Fibroblast of pulmonary artery (primary cell): ENCODE measurements at places on chromosomes 16 and 17.

DNA sequence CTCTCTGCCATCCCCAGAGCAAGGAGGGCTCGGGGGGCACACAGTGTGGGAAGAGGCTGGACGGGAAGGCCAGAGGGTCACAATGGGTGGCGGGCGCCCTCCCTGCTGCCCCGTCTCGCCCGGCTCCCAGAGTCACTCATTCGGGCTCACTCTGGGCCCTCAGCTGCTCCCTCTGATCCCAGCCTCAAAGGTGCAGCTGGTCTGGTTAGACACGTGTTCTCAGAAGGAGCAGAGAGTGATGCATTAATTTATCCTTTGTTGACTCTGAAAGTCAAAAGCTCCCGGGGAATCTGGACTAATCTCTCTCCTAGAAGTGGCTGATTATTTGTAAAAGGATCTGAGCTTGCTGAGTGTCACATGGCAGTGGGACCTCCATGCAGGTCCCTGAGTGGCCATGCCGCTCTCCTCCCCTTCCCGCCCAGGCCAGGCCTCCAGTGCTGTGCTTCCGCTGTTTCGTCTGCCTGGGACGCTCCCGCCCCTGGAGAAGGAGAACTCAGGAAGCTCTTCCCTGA is 87.5 kb downstream of the SEC14L1 start:
- no peak for DNase-seq

GRCh38 chr17:79866791-79867518 is 27.7 kb upstream of the CBX4 start:
- DNase-seq: no peak

DNA sequence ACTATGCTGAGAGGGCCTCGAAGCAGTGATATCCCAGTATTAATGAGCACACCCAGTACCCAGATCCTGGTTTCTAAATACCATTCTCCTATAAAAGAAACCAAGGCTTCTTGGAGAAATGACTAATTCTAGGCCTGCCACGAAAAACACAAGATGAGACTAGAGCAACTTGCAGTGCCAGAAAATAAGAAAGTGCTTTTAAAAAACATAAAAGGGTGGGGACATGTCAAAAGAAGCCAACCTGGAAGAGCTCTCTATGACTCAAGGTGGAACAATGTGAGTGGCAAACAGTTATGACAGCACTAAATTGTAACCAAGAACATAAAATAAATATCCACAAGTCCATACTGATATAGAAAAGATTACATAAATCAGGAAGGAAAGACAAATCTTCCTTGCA is 153.2 kb upstream of the KCNJ18 start:
- peak; percentile 26 for DNase-seq

GRCh38 chr17:47225911-47226688 is 17.0 kb downstream of the MYL4 start:
- peak; percentile 36 for DNase-seq

DNA sequence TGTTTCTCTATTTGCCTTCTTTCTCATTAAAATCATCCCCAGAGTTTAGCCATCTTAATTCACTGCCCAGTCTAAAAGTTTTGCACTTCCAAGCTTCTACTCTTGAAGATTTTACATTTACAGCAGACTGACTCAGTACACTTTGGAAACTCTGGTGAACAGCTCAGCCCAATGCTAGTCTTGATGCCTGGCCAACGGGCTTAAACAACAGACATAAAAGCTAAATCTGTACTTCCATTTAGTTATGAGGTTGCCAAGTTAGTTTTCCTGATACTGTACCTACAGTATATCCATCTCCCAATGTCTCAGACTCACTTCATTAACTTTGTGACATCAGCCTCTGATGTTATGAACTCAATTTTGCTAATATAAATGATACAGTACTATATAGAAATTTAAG is 891.8 kb upstream of the SOX9 start:
- no peak for DNase-seq

DNA sequence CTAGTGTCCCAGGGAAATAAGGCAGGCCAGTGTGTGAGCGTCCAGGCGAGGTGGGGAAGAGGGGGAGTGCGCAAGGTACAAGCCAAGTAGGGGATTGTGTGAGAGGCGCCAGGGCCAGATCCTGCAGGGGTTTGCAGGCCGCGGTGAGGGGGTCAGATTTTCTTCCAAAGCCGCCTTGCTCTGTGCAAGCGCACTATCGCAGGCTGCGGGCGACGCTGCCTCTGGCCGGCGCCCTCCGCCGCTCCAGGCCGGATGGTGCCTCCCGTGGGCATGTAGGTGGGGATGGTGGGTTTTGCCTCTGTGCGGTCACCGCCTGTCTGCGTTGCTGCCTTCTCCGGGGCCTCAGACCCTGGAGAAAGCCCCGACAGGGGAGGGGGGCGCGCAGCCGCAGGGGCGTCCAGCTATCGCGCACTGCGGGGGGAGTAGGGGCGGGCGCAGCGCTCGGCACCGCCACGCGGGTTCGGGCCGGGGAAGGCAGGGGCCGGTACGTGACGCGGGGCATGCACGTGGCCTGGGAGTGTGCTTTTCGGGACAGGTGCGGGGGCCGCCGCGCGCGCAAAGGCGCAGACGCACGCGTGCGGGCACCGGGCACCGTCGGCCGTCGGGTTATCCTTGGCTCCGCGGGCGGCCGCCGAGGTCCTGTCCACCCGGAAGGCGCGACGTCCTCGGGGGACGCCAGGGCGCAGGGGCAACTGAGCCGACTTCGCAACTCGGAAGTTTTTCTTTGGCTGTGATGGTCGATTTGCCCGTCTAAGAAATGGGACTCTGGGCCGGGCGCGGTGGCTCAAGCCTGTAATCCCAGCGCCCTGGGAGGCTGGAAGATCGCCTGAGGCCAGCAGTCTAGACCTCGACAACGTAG is 1.1 kb upstream of the HAPSTR1 start:
- no peak for DNase-seq
